ENCODE measurements at places on chromosomes 1 and 21.
A peak's percentile ranks its signal among the peaks of the same experiment; 100 is the strongest.

GRCh38 chr1:32496127-32496526, 31.3 kb downstream of the ZBTB8B start:
- DNase-seq: no peak

- DNase-seq: no peak
These were observed 13.7 kb upstream of the RHEX start for GRCh38 chr1:206039046-206039973.

DNA sequence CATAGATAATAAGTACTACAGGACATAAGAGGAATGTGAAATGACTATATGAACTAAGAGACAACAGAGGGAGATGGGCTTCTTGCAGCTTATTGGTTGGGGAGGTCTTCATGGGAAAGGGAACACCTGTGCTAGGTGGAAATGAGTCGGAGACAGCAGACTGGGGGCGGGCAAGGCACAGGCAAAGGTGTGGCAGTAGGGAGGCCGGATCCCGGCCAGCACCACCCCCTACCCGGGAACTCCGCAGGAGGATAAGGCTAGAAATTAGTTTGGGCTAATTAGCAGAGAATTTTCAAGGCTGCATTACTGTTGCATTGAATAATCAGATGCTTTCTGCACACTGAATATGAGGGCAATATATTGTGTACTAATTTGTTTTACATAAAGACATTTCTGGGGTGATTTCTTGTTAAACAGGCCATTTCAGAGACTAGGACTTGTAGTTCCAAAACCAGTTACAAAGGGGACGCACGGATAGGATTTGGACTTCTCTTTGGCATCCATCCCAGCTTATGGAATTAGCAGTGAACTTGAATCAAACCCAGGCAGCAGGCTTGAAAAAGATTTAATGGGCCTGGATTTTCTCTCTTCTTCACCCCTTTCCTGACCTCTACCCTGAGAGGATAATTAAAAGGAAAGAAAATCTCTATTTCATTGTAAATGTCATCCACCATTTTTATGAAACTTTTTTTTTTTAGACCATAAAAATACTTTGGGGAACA, 2.2 kb upstream of the HUNK start:
- DNase-seq: no peak

DNA sequence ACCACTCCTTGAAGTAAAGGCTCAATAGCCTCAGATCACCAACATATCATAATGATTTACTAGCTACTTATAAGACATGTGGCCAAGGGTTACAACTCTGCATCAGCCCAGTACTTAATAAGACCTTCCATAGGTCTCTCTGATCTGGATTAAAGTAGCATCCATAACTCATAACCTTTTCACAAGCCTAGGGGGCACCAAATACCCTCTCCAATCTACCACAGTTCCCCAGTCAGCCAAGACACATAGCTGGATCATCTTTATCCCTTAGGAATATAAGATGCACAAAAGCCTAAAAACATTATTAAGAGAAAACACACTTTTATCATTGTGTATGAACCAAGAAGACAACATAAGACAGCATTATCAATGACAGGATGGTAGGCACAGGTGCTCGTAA, 22.1 kb downstream of the SSX2IP start:
- DNase-seq: no peak

DNA sequence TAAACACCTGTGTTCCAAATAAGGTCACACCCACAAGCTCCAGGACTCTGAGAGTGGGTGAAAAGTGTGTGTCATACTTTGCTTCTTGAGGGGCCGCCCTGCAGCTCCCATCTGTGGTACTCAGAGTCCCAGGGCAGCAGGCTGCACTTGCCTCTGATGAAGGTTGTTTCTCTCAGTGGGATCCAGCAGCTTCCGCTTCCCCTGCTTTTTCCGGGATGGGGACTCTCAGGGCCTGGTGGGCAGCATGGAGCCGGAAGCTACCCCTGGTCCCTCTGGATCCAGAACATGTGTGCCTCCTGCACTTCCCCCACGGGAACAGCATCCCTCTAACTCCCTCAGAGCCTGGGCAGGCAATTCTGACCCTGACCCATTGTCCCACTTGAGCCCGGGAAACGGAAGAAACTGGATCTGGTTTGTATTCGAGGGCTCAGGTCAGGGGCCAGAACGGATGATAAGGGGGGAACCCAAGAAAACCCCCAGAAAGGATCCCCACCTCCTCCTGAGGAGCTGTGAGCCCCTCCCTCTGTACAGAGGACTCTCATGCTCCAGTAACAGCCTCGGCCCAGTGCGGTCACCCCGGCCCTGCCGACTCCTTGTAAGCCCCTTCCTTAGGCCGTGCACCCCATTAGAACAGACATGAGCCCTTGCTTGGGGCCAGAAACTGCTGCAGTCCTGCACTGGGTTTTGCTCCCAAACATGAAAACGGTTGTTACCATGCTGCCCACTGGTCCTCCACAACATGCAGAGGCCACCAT, 189.5 kb upstream of the C1orf174 start:
- no peak for DNase-seq

- no peak for DNase-seq
These were observed 9.3 kb downstream of the SLAMF8 start for GRCh38 chr1:159835862-159836525.

DNA sequence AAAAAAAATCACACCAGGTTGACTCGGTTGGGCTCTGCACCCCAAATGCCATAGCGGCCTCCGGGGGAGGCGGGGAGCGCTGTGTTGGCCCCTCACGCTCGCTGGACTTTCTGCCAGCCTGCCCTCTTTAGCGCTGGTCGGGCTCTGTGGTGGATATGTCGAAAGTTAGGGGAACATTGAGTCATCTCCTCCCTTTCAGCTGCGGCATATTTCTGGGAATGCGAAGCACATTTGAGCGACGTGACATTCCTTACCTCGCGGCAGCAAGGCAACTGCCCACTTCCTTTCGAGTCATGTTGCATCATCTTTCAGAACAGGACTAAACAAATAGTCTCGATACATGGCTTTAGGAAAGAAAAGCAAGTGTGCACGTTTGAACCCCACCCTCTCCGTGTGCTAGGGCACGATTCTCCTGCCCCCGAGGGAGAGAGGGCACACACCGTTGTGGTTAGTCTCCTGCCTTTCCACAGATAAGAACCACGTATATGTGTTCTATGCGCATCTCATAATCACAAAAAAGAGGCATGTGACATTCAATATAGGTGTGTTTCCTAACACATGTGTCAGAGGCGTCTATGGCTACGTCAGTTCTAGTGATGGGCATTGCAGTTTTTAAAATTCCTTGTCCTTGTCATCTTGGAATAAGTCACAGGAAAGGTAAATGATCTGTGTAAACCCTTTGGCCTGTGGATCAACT, 105.9 kb upstream of the SLC45A1 start:
- peak; percentile 21 for DNase-seq

GRCh38 chr1:55380355-55380970, 165.3 kb upstream of the USP24 start:
- DNase-seq: no peak

All from stimulated activated CD4-positive, alpha-beta T cell treated with anti-CD3 and anti-CD28 coated beads, Interleukin-15, amount 100 ng/mL, for 24 hours (primary cell).